ENCODE measurements at places on chromosomes 1 and 21.

DNA sequence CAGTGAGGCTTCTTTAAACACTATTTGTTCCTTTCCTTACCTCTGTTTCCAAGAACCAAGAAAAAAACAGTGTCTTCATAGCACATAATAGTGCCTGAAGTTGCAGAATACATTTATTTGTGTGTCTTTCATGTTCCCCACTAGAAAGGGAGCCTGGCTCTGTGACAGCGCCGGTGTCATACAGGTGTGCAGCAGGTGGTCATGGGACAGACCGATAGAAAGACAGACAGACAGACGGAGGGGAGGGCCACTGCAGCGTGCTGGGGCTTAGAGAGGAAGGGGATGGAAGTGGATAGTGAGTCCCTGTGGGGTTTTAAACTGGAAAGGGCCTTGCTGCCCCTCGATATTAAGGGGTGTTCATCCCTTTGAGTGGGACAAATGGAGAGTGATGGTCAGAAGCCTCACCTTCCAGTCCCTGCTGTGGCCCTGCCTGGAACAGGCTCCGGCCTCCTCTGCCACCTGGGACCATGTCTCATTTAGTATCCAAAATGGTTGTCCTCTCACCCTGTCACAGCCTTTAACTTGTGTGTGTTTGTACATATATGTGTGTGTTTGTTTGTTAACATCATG, 152.9 kb downstream of the PGBD5 start:
- peak; percentile 17 for DNase-seq
- peaks cover 6% of the 10 kb centered on the region for H3K4me1 ChIP-seq
- no peaks in the 10 kb centered on the region for H3K27me3 ChIP-seq
- no peaks in the 10 kb centered on the region for H3K36me3 ChIP-seq

GRCh38 chr1:15088281-15088971, 65.1 kb upstream of the TMEM51 start:
- peaks cover 10% of the 10 kb centered on the region for H3K4me1 ChIP-seq
- no peak overlapping the region for H3K4me3 ChIP-seq
- H3K27ac ChIP-seq: no peak overlapping the region
- no peak for DNase-seq
- H3K36me3 ChIP-seq: no peaks in the 10 kb centered on the region
- no peaks in the 10 kb centered on the region for H3K27me3 ChIP-seq

DNA sequence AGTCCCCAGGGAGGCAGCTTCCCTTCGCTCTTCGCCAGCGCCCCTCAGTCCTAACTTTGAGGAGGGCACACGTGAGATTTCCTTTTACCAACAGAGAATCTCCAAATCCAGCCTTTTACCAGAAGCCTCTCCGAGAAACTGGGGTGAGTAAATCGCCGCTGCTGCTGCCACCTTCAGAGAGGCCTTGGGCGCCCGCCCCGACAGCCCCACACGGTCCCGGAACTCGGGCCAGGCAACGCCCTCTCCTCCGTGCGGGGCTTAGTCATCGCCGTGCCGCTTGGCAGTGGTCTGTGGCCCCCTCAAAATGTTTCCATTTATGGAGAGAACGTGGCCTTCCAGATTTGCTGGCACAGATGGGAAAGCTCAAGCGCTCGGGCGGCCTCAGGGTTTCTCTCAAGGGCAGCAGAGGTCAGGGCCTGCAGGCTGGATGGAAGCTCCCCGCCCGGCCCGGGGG, 41.4 kb upstream of the COL6A2 start:
- DNase-seq: peak; percentile 97
- H3K27ac ChIP-seq: peak overlapping the region; percentile 98
- no peak overlapping the region for H3K4me3 ChIP-seq
- no peaks in the 10 kb centered on the region for H3K36me3 ChIP-seq
- H3K4me1 ChIP-seq: peaks cover 30% of the 10 kb centered on the region
- no peaks in the 10 kb centered on the region for H3K27me3 ChIP-seq

DNA sequence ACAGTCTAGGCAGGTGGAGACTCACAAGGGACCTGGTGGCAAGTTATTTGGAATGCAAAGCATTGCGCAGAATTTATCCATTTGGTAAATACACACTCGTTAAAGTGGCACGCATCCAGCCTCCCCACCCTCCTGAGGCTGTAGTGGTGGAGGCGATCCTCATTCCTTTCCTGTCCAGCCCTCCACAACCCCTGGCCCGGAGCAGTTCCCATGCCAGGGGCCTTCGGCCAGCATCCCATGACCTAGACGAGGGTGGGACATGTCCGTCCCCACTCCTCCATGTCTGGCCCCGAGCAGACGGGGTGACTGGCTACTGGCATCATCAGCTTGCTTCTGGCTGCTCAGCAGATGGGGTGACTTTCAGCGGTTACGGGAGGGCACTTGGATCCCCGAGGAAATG, 281.5 kb upstream of the VAMP3 start:
- no peak overlapping the region for H3K27ac ChIP-seq
- no peak for DNase-seq
- H3K4me3 ChIP-seq: no peak overlapping the region
- H3K4me1 ChIP-seq: peaks cover 8% of the 10 kb centered on the region
